ENCODE measurements at places on chromosomes 4 and X.

DNA sequence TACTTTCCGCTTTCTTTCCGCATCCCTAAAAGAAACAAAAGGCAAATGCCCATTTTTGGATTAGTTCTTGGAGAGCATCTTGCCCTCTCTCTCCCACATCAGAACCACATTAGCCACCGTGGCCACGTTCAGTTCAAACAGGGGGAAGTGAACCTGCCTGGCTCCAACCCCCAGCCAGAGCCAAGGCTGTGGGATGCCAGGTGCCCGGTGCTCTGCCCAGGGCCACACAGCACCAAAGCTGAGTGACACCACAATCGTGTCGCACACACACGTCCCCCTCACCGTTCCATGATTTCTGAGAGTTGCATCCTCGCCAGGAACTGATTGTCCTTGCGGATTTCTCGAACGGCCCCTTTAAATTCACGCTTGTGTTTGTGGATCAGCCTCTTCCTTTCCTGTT, 24.3 kb downstream of the NOP14 start:
- DNase-seq = no peak

DNA sequence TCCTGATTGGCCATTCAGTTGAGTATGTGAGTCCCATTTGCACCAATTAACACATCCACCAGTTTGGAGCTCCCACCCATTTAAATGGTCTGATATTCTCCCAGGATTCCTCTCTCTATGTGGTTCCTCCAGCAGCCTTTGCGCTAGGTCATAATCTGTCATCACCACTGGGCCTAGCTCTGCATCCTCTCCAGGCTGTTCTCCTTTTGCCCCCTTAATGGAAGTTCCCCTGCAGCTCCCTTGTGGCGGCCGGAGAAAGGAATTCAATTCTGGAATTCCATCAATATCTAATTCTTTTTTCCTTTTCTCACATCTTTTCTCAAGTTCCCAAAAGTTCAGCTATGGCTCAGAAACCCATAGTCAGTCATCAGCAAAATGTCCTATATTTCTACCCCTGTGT, 2184.4 kb upstream of the AGA start:
- DNase-seq = no peak

DNA sequence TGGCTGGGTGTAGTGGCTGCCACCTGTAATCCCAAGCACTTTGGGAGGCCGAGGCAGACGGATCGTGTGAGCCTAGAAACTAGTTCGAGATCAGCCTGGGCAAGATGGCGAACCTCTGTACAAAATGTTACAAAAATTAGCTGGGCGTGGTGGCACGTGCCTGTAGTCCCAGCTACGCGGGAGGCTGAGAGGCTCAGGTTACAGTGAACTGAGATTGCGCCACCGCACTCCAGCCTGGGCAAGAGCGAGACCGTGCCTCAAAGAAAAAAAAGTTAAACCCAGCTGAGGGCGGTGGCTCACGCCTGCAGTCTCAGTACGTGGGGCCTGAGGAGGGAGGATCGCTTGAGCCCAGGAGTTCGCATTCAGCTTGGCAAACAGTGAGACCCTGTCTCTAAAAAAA, 1.1 kb downstream of the TKTL1 start:
- DNase-seq = no peak

- no peak for DNase-seq
Observed at GRCh38 chr4:171721937-171722336, 91.3 kb upstream of the GALNTL6 start.

DNA sequence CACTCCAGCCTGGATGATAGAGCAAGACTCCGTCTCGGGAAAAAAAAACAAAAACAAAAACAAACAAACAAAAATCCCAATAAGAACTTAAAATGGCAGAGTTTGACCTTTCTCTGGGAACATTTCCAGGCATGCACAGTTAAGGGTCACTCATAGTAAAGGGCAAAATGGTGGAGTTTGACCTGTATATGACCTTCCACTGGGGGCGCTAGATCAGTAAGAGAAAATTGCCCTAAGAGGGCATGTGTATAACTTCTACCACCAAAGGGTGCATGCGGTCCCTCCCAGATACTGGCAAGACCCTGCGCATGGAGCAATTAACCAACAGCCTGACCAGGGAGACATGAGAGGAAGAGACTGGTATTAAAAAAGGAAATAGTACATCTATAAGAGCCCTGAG, 177.2 kb downstream of the MOSPD2 start:
- no peak for DNase-seq

GRCh38 chrX:25084446-25084845, 68.7 kb upstream of the ARX start:
- DNase-seq = no peak

Measured in ecto neural progenitor cell (in vitro differentiated cells).